WTC11 (cell line): ENCODE measurements at places on chromosomes 5 and 9.

DNA sequence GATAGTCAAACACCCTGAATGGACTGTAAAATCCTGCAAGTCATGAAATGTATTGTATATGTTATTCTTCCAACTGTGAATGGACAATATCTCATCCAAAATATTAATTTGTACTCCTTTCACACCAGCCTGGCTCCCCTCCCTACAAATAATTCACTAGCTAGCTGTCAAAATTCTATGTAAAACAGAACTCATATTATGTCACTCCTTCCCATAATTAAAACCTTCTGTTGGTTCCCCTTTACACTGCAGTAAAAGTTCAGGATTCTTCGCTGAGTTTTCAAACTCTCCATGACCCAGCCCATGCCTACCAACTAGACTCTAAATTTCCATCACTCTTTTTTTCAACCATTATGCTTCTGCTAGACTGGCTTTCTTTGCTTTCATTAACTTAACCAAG lies 857.1 kb downstream of the TAF11L14 start:
- no peak overlapping the region for H3K27ac ChIP-seq
- no peak overlapping the region for H3K4me3 ChIP-seq
- DNase-seq, result no peak

DNA sequence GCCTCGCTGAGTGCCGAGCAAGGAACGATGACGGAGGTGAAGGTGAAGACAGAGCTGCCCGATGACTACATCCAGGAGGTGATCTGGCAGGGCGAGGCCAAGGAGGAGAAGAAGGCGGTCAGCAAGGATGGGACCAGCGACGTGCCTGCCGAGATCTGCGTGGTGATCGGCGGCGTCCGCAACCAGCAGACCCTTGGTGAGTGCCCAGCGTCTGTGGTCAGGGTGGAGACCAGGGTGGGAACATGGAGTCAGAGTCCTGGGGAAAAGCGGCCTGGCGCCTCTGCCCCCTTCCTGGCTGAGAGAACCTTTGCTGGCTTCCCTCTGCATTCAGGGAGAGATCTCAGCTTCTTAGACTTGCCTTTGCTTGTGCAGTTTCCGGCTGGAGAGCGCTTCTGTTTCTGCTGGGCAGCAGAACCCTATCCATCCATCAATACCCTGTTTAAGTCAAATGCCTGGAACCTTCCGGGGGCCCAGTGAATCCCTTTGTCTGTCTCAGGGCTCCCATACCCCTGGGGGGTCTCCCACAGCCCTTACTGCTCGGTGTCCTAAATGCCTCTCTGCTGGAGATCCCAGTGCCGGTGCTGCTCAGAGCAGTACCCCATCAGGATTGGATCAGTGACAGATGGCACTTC lies 89.6 kb downstream of the AMBP start:
- H3K4me1 ChIP-seq, result no peaks in the 10 kb centered on the region
- H3K27me3 ChIP-seq, result no peaks in the 10 kb centered on the region

GRCh38 chr9:120692901-120693699 lies 21.2 kb downstream of the MEGF9 start:
- no peak for DNase-seq
- H3K4me1 ChIP-seq, result peaks cover 5% of the 10 kb centered on the region
- H3K27ac ChIP-seq, result no peak overlapping the region
- no peaks in the 10 kb centered on the region for H3K27me3 ChIP-seq
- H3K36me3 ChIP-seq, result no peaks in the 10 kb centered on the region
- no peak overlapping the region for H3K4me3 ChIP-seq

DNA sequence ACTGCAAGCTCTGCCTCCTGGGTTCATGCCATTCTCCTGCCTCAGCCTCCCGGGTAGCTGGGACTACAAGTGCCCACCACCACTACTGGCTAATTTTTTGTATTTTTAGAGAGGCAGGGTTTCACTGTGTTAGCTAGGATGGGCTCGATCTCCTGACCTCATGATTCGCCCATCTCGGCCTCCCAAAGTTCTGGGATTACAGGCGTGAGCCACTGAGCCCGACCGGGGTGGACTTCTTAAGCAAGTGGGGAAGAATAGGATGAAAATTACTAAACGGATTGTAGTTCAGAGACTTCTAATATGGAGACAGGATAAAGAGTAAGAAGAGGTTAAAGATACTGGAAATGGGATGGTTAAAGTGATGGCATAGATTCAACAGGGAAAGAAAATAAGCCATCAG lies 132.3 kb upstream of the IRX2 start:
- H3K27me3 ChIP-seq, result no peaks in the 10 kb centered on the region
- peaks cover 20% of the 10 kb centered on the region for H3K36me3 ChIP-seq
- H3K27ac ChIP-seq, result no peak overlapping the region
- no peak for DNase-seq
- H3K4me1 ChIP-seq, result peaks cover 15% of the 10 kb centered on the region; the same call in 1 of the 2 replicates
- no peak overlapping the region for H3K4me3 ChIP-seq

DNA sequence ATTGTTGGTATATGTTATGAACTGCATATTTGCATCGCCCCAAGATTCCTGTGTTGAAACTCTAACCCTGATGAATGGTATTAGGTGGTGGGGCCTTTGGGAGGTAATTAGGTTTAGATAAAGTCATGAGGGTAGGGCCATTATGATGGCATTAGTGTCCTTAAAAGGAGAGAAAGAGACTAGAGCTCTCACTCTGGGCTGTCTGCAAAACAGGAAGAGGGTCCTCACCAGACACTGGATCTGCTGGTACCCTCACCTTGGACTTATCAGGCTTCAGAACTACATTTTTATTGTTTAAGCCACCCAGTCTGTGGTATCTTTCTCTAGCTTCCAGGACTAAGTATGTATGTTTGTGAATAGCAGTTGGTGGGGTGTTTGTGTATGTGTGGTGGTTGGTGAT lies 68.9 kb downstream of the MACIR start:
- DNase-seq, result no peak
- no peaks in the 10 kb centered on the region for H3K36me3 ChIP-seq
- H3K27me3 ChIP-seq, result no peaks in the 10 kb centered on the region
- H3K27ac ChIP-seq, result no peak overlapping the region

DNA sequence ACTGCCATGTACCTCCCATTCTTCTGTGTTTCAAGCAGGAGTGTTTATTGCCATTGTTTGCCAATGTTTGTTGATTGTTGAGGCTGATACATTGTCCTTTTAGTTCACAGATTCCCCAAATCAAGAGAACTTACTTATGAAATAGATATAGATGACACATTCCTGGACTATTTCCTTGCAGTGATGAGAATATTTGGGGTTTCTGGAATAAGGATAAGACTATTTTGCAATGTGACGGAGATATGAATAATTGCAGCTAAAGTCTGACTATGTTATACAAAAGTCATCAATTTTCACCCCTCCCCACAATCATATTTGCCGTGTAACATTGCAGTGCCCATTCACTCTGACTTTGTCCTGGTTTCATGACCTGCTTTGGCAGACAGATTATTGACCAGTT lies 460.8 kb downstream of the CDH10 start:
- H3K27ac ChIP-seq, result no peak overlapping the region
- no peak for DNase-seq
- no peak overlapping the region for H3K4me3 ChIP-seq
- peaks cover 4% of the 10 kb centered on the region for H3K36me3 ChIP-seq

DNA sequence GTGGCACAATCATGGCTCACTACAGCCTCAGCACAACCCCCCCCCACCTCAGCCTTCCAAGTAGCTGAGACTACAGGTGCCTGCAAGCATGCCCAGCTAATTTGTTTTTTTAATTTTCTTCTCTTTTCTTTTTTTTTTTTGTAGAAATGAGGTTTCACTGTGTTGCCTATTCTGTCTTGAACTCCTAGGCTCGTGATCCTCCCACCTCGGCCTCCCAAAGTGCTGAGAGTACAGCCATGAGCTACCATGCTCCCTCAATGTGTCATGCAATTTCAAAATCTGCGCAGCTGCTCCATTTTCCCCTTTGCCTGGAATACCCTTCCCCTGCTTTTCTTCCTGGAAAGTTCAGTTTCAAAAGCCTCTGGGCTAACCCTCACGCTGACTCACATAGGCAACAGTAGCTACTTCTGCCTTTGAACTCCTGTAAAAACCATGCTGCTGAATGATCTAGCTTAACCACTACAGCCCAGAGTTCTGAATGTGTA lies 71.0 kb upstream of the IL7R start:
- no peak overlapping the region for H3K27ac ChIP-seq
- H3K27me3 ChIP-seq, result peaks cover 4% of the 10 kb centered on the region

GRCh38 chr5:9601055-9601739 lies 29.0 kb downstream of the TAS2R1 start:
- H3K4me1 ChIP-seq, result peaks cover 34% of the 10 kb centered on the region
- no peaks in the 10 kb centered on the region for H3K27me3 ChIP-seq
- H3K27ac ChIP-seq, result no peak overlapping the region
- no peaks in the 10 kb centered on the region for H3K36me3 ChIP-seq
- no peak overlapping the region for H3K4me3 ChIP-seq

DNA sequence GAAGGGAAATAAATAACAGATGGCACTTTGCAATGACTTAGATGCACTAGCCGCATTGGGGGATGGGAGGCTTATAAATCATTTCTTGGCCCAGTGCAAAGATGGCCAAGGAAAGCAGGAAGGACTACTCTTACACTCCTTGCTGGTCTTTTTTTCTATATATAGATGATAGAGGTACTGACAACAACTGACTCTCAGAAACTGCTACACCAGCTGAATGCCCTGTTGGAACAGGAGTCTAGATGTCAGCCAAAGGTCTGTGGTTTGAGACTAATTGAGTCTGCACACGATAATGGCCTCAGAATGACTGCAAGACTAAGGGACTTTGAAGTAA lies 1.7 kb downstream of the CCNG1 start:
- H3K4me1 ChIP-seq, result peaks cover 37% of the 10 kb centered on the region
- H3K27me3 ChIP-seq, result no peaks in the 10 kb centered on the region
- peaks cover 58% of the 10 kb centered on the region for H3K36me3 ChIP-seq

DNA sequence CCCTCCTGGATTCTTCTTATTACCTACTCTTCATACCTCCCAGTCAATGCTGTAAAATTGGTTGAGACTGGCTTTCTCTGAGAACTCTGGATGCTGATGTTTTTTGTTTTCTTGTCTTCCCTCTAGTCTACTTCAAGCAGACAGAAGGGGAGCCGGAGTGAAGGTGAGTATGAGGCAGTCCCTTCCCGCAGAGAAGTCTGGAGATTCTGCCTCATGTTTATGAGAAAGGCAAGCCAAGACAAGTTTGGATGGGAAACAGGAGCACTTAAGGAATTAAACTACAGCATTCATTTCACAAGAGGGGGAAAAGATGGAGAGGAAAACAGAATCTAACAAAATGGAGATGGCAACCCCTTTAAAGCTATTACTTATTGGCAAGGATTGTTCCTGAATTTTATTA lies 246.1 kb downstream of the TRIM32 start:
- DNase-seq, result no peak
- peaks cover 43% of the 10 kb centered on the region for H3K4me1 ChIP-seq
- H3K27ac ChIP-seq, result peak overlapping the region; percentile 84
- H3K4me3 ChIP-seq, result no peak overlapping the region

- peaks cover 5% of the 10 kb centered on the region; the same call in 1 of the 2 replicates for H3K36me3 ChIP-seq
- no peaks in the 10 kb centered on the region for H3K27me3 ChIP-seq
- H3K27ac ChIP-seq, result no peak overlapping the region
- no peak overlapping the region for H3K4me3 ChIP-seq
- no peak for DNase-seq
Measured at GRCh38 chr9:5840788-5841187, 7.9 kb upstream of the ERMP1 start.

GRCh38 chr9:87720173-87720572 lies 5.7 kb upstream of the CTSL start:
- no peaks in the 10 kb centered on the region for H3K36me3 ChIP-seq
- H3K27ac ChIP-seq, result no peak overlapping the region
- no peak overlapping the region for H3K4me3 ChIP-seq
- no peaks in the 10 kb centered on the region for H3K4me1 ChIP-seq
- no peak for DNase-seq

GRCh38 chr9:88441301-88442007 lies 53.2 kb downstream of the SPIN1 start:
- H3K27ac ChIP-seq, result no peak overlapping the region
- no peak for DNase-seq
- peaks cover 43% of the 10 kb centered on the region for H3K4me1 ChIP-seq
- H3K4me3 ChIP-seq, result no peak overlapping the region
- peaks cover 30% of the 10 kb centered on the region for H3K36me3 ChIP-seq

DNA sequence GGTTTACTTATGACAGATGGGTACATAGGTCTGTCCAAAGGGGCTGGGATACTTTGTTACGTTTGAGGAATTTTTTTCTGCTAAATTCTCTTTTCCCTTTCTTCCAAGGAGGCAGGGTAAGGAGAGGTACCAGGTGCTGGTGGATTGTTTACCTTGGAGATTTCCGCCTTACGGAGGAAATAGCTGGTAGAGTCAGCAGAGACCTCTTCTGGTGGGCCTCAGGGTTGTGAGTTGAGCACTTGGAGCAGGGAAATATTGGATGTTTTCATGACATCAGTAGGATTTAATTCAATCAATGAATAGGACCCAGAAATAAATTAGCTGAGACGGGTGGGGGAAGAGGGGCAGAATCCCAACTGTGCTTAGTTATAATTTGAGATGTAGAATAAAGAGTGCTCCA lies 60.0 kb upstream of the TAF11L2 start:
- no peak for DNase-seq
- peaks cover 21% of the 10 kb centered on the region for H3K4me1 ChIP-seq
- H3K27me3 ChIP-seq, result no peaks in the 10 kb centered on the region
- H3K4me3 ChIP-seq, result no peak overlapping the region
- 0 out of 2 replicates have a peak, but pooled peaks cover 2% of the 10 kb centered on the region for H3K36me3 ChIP-seq

- peak overlapping the region; percentile 2; the same call in 1 of the 2 replicates for H3K4me3 ChIP-seq
- H3K27me3 ChIP-seq, result 0 out of 2 replicates have a peak, but pooled peaks cover 11% of the 10 kb centered on the region
- H3K36me3 ChIP-seq, result no peaks in the 10 kb centered on the region
- no peak overlapping the region for H3K27ac ChIP-seq
Measured at GRCh38 chr5:112532654-112533360, 113.7 kb upstream of the EPB41L4A start.

- no peaks in the 10 kb centered on the region for H3K27me3 ChIP-seq
- H3K4me1 ChIP-seq, result peaks cover 42% of the 10 kb centered on the region
- DNase-seq, result peak; percentile 75
Measured at GRCh38 chr5:141560725-141561483, 57.9 kb downstream of the DIAPH1 start.

DNA sequence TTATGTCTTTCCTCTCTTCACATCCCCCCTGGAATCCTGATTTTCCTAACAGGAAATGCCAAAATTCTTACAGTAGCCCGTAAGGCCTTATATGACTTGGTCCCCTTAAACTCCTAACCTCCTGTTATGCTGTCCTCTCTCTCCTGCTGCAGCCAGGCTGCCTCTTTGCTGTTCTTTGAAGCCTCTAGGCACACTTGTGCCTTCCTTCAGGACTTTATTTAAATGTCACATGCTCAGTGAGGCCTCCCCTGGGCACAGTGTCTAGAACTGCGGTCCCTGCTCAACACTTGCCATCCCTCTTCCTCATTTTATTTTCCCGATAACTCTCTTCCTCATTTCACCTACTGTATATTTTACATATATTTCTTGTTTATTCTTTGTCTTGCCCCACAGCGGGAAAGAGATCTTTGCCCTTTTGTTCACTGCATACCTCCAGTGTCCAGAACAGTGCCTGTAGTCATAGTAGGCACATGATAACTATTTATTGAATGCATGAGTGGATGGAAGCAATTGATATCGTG lies 5.5 kb upstream of the SHB start:
- no peak overlapping the region for H3K27ac ChIP-seq
- H3K4me3 ChIP-seq, result no peak overlapping the region
- peaks cover 19% of the 10 kb centered on the region for H3K4me1 ChIP-seq
- no peak for DNase-seq
- H3K36me3 ChIP-seq, result no peaks in the 10 kb centered on the region
- peaks cover 12% of the 10 kb centered on the region for H3K27me3 ChIP-seq
